T-helper 2 cell treated with Interferon-gamma antibody and Interleukin-4, amounts not matched to agents 100 ng/mL and 5 ng/mL, for 36 hours (primary cell): ENCODE measurements at places on chromosomes 5 and 9. TPM values are rescaled to one million over a fixed set of nuclear protein-coding genes. Genes with fewer than 3 reads are reported as not detected.

The CDKN2B gene
- total RNA-seq: 3.5 and 4.0 TPM in 2 replicates

The CDH9 gene
- total RNA-seq: not detected in 2 replicates

The WDR31 gene
- total RNA-seq: 0.93 and 1.5 TPM in 2 replicates

The YTHDC2 gene
- total RNA-seq: 27.0 and 31.4 TPM in 2 replicates

The CXCL14 gene
- total RNA-seq: not detected in 2 replicates
